ENCODE measurements at places on chromosomes 2 and 18. TPM values are rescaled to one million over a fixed set of nuclear protein-coding genes. Genes with fewer than 3 reads are reported as not detected.

DNA sequence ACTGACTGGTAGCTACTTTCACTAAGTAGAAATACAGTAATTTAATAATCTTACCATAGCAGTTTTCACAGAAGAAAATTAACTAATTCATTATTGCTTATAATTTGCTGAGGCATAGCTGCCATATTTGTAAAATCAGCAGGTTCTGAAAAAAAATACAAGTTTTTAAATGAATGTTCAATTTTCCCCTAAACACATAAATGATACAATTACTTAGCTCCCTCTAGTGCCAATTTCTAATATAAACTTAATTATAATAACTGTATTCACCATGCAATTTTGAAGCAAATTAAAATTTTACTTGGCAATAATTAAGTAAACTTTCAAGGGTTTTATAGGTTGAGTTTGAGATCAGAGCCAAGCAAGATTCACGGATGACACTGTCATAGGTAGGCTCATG, 1321.6 kb upstream of the ACVR2A start:
- no peak for DNase-seq

Gene PASK
- total RNA-seq, result 4.1 TPM

- no peak for DNase-seq
These were observed 16.8 kb upstream of the MBOAT2 start for GRCh38 chr2:9020267-9020666.

DNA sequence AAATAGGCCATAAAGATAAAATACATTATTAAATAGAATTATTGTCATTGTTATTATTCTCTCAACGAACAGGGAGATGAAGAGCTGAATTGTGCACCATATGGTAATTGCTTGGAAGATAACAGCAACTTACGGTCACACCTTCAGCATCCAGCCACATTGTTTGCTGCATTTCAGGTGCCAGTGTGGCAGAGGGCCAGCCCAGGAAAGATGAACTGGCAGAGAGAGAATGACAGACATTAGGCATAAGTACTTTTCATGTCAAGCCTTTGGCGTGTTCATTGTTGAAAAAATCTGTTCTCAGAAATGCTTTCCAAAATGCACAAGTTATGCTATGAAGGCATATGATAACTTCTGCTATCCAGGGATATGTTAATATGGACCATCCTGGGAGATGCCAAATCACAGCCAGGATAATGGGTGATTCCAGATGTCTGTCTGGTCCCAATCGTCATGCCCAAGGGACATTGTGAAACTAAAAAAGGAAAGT, 748.6 kb upstream of the PIK3C3 start:
- no peak for DNase-seq

- DNase-seq, result no peak
These were observed 38.5 kb upstream of the GALNT14 start for GRCh38 chr2:31176742-31177141.

Measured in tibial nerve (tissue), 4 donors.